ENCODE measurements at places on chromosomes 11 and 22.
A peak's percentile ranks its signal among the peaks of the same experiment; 100 is the strongest.

DNA sequence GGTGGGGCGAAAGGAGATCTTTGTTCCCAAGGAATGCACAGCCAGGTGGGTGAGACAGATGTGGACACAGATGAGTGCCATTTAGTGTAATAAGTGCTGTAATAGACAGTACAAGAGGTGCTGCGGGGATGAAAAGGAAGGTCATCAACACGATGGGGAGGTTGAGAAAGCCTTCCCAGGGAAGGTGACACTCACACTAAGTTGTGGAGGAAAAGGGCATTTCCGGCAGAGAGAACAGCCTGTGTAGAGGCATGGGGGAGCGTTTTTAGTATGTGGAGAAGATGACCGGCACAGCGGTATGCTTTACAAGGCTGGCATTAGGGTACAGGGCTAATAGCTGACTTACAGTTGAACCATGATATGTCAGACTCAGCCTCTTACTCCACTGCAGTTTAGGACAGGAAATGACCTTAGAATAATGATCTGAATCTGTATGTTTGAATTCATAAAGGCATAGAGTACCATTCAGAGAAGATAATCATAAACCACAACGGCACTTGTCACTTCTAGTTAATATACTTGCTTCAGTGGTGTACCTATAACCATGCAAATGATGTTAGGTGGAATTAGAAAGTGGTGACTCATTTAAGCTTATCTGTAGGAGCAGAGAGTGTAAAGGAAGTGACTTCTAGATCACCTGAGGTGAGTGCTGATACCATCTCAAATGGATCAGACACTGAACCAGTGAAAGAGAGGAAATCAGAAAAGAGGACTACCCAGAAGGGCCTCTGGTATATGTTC lies 60.6 kb downstream of the FAM83F start:
- DNase-seq, result no peak

- no peak for DNase-seq
These were observed 202.5 kb downstream of the TBC1D22A start for GRCh38 chr22:46964773-46965550.

DNA sequence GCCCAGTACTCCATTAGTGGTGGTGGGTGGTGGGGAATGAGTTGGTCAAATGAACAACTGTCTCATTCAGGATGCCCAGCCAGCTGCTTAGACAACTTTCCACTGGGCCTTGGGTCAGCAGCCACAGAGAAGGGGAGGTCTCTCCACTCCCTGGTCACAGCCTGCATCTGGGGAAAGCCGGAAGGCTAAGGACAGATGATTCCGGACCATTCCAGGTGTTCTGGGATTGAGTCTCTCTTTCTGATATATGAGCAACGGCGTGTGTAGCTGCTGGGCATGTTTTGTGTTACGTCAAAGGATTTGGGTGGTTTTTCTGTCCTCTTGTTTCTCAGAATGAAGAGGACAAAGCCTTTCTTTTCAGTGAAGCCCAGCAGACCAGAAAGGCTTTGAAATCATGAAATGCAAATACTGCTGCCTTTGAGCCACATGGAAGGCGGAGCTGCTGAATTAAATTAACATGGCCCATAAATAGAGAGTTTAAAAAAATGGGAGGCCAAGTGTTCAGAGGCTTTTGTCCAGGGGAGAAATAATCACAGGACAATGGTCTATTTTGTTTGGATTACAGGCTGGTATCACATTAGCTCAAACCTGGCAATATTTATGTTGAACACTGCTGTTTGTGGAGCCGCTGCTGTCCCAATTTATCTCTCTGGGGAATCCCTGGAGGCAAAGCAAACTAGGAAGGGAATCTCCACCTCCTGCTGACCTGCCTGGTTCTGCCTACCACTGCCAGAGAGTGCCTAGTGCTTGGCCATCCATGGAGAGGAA lies 234.4 kb upstream of the E2F8 start:
- peak; percentile 51 for DNase-seq

- DNase-seq, result no peak
These were observed 857.2 kb upstream of the TENM4 start for GRCh38 chr11:80297858-80298632.

GRCh38 chr22:36840106-36840505 lies 20.7 kb upstream of the NCF4 start:
- no peak for DNase-seq

DNA sequence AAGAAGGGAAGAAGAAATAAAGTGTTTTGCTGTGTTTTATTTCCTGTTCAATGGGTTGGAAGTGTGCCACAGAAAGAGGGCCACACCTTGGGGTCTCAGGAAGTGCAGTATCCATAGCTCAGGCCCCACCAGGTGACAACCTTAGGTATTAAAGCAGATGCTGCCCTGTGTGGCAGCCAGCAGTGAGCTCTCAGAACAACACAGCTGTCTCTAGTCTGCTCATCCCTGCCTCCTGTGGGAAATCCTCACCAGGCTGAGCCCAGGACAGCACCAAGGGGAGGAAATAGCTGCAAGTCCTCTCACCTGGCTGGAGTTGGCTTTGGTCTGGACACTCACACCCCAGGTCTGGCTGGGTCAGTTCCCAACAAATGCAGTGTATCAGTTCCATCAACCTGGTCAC lies 25.1 kb downstream of the ARL14EP start:
- DNase-seq, result no peak

DNA sequence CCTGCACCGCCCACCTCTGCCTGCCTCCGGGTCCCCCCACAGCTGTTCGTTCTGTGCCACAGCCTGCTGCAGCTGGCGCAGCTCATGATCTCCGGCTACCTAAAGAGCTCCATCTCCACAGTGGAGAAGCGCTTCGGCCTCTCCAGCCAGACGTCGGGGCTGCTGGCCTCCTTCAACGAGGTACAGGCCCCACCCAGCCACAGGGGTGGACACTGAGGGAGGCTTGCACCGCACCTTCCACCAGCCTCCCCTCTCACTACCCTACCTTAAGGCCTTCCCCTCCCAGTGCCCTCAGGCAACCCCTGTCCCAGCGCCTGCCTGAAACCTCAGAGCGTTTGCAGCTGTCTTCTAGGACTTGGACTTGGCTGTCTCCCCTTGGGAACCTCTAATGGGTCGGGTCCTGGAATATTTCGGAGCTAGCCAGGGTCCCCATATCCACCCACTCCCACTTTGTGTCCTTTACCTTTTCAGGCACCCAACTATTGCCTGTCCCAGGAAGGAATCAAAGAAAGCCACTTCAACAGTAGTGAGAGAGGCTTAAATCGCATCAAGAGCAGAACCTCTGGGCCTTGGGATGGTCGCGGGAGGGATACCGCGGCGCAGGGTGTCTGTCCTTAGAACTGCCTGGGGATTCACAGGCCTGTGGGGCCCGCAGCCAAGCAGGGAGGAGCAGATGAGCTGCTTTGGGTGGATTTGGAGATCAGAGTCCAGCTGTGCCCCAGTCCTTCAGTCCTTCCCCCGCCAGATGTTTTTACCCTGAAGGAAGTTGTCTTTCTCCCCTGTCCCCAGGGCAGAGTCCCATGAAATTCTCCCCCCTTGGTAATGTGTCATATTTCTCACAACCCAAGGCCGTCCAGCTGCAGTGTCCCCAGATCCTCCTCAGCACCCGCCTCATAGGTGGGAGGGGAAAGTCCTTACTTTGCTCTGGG lies 13.3 kb downstream of the SLCO2B1 start:
- no peak for DNase-seq

GRCh38 chr11:85096939-85097338 lies 530.2 kb downstream of the DLG2 start:
- no peak for DNase-seq

DNA sequence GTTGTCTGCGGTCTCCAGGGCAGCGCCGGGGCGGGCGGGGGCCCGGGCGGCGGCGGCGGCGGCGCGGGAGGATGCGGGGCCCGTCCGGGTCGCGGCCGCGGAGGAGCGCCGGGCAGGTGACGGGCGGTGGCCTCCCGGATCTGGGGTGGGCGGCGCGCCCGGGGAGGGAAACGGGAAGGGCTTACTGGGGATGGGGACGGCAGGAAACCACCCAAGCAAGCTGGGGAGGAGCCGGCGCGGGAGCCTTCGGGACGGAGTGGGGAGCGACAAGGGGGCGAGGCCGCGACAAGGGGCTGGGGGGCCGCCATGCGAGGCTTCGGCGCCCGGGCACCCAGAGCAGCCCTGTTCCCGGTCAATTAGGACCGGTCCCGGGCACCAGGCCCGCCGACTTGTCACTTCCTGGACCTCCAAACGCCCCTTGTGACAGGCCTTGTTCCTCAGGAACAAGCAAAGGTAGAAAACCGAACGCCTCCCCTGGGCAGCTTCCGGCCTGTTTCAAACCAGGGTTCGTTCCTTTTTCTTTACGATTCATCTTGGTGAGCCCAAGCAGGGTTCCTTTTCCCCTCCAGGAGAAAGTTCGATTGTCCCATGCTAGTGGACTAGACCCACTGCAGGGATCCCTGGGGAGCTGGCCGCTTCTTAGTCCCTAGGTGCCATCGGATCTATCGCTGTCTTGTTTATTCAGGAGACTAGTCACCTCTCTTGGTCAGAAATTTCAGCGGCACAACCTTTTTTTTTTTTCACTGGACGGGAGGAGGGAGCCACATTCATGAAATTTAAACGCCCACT lies 492 bp downstream of the JHY start:
- peak; percentile 74 for DNase-seq
